ENCODE measurements at places on chromosomes 4 and X.

DNA sequence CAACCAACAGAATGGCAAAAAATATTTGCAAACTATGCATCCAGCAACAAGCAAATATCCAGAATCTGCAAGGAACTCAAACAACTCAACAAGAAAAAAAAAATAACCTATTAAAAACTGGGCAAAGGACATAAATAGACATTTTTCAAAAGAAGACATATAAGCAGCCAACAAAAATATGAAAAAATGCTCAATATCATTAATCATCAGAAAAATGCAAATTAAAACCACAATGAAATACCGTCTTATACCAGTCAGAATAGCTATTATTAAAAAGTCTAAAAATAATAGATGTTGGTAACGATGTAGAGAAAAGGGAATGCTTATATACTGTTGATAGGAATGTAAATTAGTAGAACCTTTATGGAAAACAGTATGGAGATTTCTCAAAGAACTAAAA lies 53.4 kb downstream of the WDR19 start:
- DNase-seq = no peak

DNA sequence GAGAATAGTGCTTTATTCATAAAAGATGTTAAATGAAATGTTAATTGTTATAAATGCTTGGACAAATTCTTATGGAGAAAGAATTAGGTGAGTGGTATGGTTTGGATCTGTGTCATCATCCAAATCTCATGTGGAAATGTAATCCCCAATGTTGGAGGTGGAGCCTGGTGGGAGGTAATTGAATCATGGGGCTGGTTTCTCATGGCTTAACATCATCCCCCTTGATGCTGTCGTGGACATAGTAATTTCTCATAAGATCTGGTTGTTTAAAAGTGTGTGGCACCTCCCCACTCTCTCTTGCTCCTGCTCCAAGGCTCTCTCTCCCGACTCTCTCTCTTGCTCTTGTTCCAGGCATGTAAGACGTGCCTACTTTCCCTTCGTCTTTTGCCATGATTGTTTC lies 22.5 kb downstream of the GYPE start:
- DNase-seq = no peak

GRCh38 chr4:186593587-186593973 lies 38.2 kb upstream of the MTNR1A start:
- DNase-seq = no peak

- DNase-seq = no peak
These were observed 39.4 kb downstream of the WFS1 start for GRCh38 chr4:6308899-6309643.

DNA sequence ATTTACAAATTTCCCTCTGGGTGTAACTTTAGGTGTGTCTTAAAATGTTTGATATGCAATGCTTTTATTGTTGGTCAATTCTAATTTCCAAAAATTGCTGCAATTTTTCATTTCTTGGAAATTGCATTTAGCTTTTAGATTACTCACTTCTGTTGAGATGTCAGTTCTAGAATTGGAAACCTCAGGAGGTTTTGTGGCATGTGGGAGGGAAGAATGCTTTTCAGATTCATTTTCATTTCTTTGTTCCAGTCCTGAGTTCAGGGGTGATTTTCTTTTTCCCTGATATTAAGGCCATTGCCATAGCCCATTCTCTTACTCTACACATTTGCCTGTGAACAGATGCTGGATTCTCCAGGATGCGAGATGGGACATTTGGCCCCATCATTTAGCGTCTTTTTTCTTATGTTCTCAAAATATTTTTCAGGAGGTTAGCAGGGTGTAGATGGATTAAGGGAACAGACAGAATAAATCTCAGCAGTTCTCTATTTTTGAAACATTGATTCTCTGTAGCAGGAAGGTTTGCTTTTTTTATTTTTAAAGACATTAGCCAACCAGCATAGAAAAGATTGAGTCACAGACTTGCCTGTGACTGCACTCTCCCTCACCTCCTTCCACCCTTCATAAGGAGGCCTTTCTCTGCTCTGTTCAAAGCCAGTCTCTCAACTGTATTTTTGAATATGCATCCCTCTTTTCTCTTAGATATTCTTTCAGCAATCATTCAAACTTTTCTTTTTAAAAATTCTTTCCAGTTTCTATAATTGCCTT lies 238.4 kb upstream of the ANXA3 start:
- no peak for DNase-seq

GRCh38 chrX:30981968-30982367 lies 89.9 kb downstream of the FTHL17 start:
- DNase-seq = no peak

DNA sequence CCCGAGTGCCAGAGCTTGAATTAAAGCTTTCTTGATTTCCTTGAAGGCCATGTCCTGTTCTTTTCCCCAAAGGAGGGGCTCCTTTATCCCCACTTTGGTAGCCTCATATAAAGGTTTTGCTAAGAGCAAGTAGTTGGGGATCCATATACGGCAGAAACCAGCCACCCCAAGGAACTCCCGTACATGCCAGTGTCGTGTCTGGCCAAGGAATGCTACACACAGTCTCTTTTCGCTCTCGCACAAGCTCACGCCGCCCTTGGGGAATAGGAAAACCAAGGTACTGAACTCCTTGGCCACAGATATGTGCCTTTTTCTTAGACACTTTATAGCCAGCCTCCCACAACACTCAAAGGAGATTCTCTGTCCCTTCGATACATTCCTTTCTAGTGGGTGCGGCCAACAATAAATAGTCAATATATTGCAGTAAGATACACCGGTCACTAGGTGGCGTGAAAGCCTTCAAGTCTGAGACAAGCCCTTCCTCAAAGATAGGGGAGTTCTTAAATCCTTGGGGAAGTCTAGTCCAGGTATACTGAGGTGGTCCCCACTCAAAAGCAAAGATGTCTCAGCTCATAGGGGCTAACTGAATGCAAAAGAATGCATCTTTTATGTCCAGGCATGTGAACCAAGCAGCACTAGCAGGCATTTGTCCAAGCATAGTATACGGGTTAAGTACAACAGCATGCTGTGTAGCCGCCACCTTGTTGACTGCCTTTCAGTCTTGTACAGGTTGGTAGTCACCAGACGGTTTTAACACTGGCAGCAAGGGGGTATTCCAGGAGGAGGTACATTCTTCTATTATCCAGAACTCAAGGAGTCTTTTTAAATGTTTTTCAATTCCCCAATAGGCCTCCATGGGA lies 57.8 kb upstream of the XAGE1B start:
- DNase-seq = no peak

DNA sequence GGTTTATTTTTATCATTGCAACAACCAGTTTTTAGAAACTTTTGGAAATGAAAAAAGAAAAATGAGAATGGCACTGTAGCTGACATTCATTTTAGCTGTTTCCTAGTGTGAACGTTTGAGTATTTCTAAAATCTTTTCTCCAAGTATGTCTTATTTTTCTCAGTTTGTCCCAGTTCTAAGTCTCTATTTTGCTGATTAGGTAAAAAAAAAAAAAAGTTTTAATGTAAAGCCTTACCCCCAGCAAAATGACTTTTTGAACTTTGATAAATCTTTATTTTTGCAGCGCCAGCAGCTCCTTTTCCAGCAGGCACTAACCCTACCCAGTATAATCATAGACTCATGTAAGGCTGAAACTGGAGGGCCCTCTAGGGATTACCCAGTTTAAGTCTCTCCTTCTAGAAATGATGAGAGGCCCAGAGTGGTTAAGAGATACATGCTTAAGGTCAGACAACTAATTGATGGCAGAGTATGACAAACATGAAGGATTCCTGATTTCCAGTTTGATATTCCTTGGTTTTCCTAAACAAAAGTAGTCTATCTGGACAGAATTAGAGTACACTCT lies 84.3 kb upstream of the SLC4A4 start:
- DNase-seq = no peak

DNA sequence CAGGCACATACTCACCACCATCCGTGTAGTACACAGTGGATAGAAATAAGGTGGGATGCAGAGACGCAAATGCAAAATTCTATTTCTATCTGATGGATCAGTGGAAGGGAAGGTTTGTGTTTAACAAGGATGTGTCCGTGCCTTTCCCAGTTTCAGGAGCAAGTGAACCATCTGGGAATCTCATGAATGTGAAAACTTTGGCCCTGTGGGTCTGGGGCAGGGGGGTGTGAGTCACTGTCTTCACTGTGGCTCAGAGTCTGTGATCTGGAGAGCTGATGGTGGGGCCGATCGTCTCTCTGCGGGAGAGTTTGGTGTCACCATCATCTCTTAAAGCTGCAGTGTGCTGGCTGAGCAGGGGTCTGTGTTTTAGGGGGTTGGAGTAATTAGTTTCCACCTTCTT lies 179.3 kb upstream of the STS start:
- no peak for DNase-seq

- DNase-seq = no peak
These were observed 9.7 kb downstream of the AMMECR1 start for GRCh38 chrX:110308220-110308619.

GRCh38 chr4:77852892-77853495 lies 9.6 kb upstream of the MRPL1 start:
- DNase-seq = peak; percentile 22

GRCh38 chrX:133215747-133216146 lies 2.4 kb downstream of the TFDP3 start:
- DNase-seq = no peak

- DNase-seq = peak; percentile 67
These were observed 21.7 kb upstream of the CD38 start for GRCh38 chr4:15756361-15756861.

- no peak for DNase-seq
These were observed 55.6 kb downstream of the SEL1L3 start for GRCh38 chr4:25807102-25807728.

GRCh38 chr4:136573460-136573859 lies 958.8 kb downstream of the PCDH18 start:
- DNase-seq = no peak

GRCh38 chr4:105088110-105088879 lies 58.4 kb upstream of the TET2 start:
- DNase-seq = no peak

- DNase-seq = no peak
These were observed 44.3 kb downstream of the TASL start for GRCh38 chrX:30533266-30533665.

DNA sequence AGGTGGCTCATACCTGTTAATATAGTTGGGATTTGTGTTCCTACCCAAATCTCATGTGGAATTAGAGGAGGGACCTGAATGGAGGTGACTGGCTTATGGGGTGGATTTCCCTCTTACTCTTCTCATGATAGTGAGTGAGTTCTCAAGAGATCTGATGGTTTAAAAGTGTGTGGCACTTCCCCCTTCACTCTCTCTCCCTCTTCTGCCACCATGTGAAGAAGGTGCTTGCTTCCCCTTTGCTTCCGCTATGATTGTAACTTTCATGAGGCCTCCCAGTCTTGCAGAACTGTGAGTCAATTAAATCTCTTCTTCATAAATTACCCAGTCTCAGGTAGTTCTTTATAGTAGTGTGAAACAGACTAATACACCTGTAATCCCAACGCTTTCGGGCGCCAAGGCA lies 28.3 kb upstream of the WDR19 start:
- DNase-seq = no peak

DNA sequence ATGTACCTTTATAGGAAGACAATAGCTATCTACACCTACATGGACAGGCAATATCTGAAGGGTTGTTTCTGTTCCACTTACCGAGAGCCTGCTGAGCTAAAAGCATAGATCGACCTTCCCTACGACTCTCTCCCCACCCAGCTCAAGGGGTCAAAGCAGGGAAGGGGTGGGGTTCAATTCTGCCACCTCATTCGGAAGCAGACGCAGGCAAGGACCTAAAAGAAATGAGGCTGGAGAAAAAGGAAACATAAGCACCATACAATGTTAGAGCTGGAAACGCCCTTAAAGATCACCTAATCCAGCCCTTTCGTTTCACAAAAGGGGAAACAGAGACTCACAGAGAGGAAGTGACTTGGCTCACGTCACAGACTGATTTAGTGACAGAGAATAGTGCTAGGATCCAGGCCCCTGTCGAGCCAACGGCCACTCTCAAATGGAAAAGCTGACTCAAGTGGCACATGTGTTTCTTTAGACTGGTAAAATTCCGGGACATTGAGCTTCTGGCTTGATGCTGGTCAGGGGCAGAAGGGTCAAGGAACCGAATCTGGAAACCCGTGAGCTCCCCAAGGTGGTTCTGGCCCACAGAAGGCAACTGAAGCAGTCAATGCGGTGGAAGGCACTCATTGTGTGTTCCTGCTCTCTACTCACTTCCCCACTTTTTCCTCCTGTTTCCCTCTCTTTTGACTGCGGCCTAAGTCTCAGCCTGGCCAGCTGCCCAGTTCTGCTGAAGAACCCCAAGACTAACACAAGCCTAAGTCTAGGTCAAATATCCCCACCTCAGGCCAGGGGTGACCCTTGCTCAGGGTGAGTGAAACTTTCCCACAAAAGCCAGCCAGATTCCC lies 7.5 kb downstream of the SEPTIN6 start:
- peak; percentile 55 for DNase-seq

DNA sequence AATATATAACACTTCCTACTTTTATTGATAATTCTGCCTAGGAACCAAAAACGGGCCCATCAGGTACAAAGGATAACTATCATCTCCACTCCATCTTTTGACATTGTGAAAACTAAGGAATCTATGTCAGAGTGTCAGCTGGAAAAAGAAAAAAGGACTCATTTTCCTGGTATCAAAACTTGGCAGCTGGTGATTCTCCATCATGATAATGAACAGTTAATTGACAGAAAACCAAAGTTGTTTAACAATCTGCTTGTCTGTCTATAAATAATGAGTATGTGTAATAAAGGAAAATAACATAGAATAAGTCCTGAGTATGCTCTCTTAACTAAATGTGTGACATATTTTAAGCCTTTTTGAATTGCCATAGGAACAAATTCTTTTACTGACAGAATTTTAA lies 31.4 kb downstream of the CXorf58 start:
- no peak for DNase-seq

DNA sequence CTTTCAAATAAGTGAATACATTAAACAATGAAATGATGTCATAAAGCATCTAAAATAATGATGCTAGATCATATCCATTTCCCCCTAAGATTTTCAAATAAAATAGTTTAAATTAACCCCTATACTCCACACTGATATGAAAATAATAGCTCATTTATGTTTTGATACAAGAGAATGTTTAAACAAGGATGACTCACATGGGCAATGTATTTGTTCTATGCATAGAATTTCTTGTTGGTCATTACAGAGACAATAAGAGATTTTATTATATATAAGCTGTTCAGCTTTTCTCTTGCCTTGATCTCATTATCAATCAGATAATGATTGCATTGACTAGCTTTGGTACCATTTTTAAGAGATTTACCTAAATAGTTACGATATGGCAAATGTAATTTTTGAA lies 411.7 kb downstream of the ARHGAP24 start:
- DNase-seq = no peak

DNA sequence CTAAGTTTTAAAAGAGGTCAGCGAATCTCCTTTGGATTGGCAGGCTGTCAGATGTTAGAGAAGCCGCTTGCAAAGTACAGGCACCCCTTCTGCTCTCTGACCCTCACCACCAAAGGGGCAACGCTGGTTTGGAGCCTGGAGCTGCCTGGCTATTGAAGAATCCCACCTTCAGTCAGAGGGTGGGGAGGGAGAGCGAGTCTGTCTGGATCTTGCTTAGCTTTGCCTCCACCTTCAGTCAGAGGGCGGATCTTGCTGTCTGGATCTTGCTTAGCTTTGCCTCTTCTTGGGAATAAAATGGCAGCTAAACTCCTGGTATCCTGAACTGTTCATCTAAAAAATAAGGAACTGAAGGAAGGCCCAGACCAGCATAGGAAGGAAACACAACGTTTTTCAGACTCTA lies 7.3 kb downstream of the CCDC110 start:
- DNase-seq = no peak
